ENCODE measurements at places on chromosomes 1 and 21.

DNA sequence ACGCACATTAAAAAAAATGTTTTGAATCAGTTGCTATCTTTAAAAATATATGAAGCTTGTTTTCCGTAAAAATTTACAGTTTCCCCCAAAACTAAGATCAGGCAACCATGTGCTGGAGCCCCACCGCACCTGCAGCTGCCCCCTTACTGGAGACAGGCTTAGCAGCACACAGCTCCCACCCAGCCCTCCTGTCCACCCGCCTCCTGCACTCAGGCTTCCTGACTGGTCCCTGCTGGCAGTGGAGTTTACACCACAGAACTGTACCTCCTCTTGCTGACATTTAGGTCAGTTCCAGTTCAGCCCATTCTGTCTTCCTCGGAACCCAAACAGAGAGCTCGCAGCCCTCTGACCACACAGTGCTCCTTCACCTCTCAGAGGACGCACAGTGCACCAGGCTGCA is 2.1 kb downstream of the GPR161 start:
- no peak for DNase-seq

DNA sequence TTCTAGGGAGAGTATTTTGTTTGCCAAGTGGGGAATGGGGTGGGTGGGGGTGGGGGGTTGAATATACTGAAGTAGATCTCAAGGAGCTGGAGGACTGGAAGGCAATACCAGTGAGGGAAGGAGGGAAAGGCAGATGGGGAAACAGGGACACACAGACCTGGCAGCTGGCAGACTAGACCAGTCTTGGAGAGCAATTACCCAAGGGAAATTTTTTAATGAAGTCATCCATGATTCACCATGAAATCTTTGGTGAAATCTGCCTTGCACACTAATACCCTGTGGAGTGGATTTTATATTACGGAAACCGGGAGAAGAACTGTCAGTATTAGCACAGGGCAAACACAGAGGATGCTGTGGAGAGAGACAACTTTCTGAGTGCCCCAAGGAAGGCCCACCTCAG is 29.7 kb upstream of the MARK1 start:
- DNase-seq = no peak

- no peak for DNase-seq
These were observed 4.6 kb downstream of the AMIGO1 start for GRCh38 chr1:109504974-109505373.

- DNase-seq = no peak
These were observed 247.9 kb upstream of the DAB1 start for GRCh38 chr1:57671750-57672149.

DNA sequence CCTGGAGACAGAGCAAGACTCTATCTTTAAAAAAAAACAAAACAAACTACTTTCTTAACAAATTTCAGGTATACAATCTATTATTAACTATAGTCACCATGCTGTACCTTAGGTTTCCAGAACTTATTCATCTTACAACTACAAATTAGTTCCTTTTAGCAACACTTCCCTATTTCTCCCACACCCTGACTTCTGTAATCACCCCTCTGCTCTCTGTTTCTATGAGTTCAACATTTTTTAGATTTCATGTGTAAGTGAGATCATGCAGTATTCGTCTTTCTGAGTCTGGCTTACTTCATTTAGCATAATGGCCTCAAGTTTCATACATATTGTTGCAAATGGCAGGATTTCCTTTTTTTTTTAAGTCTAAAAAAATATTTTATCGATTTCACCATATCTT is 77.9 kb upstream of the LPGAT1 start:
- no peak for DNase-seq

DNA sequence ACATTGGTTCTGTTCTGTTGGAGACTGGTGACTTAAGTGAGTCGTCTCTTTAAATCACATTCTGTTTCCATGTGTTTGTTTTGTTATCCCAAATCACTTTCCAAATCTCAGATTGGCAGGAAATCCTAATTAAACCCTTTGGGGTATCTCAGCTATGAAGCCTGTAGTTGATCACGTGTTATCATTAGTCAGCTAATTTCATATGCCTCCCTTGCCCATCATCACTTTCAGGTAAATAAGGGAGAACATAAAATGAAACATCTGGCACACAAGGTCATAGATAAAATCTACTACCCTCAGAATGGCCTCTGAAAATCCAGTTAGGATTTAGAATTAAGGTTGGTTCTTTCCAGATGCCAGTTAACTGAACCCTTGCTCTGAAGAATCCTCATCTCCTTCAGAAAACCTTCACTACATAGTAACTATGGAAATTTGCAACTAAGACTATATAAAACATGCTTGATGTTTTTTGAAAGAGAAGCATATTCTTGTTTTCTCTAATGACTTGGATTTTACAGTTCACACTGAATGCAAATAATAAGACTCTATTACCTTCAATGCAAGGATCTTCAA is 401.5 kb downstream of the DSCAM start:
- DNase-seq = no peak

- no peak for DNase-seq
These were observed 35.6 kb downstream of the LRRN2 start for GRCh38 chr1:204649721-204650521.

DNA sequence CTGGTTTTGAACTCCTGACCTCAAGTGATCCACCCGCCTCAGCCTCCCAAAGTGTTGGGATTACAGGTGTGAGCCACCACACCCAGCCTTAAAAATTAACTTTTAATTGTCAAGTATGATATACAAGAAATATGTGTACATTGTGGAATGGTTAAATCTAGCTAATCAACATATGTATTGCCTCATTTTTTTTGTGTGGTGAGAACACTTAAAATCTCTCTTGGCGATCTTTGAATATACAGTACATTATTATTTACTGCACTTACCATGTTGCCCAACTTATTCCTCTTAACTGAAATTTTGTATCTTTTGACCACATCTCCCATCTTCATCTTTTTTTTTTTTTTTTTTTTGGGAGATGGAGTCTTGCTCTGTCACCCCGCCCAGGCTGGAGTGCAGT is 23.3 kb downstream of the THRAP3 start:
- DNase-seq = no peak

- DNase-seq = peak; percentile 22
These were observed 44.8 kb downstream of the SNX7 start for GRCh38 chr1:98706173-98706843.

Measured in hindlimb muscle (tissue), 1 donor.